Stimulated activated CD4-positive, alpha-beta T cell treated with anti-CD3 and anti-CD28 coated beads, Interleukin-4, amount 100 ng/mL, for 1 hour (primary cell): ENCODE measurements at places on chromosomes 2 and 18.

GRCh38 chr2:108585436-108585835 is 51.2 kb downstream of the LIMS1 start:
- DNase-seq, result no peak

DNA sequence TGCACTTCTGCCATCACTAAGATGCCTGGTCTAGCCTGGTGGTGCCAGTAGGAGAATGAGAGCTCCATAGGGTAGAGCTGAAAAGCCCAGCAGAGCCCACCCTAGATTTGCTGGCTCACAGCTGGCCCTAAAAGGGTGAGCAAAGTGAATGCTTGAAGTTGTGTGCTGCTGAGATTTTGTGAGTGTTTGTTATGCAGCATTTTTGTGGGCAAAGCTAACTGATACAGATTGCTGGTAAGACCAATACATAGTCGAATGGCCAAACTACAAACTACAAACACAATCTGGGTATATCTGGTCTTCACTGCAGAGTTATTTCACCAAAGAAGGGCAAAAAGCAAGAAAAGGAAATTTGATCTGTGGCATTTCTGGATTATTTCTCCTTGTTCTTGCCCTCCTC is 7.1 kb upstream of the AGAP1 start:
- DNase-seq, result no peak

GRCh38 chr2:46161911-46162310 is 135.3 kb upstream of the EPAS1 start:
- DNase-seq, result no peak

DNA sequence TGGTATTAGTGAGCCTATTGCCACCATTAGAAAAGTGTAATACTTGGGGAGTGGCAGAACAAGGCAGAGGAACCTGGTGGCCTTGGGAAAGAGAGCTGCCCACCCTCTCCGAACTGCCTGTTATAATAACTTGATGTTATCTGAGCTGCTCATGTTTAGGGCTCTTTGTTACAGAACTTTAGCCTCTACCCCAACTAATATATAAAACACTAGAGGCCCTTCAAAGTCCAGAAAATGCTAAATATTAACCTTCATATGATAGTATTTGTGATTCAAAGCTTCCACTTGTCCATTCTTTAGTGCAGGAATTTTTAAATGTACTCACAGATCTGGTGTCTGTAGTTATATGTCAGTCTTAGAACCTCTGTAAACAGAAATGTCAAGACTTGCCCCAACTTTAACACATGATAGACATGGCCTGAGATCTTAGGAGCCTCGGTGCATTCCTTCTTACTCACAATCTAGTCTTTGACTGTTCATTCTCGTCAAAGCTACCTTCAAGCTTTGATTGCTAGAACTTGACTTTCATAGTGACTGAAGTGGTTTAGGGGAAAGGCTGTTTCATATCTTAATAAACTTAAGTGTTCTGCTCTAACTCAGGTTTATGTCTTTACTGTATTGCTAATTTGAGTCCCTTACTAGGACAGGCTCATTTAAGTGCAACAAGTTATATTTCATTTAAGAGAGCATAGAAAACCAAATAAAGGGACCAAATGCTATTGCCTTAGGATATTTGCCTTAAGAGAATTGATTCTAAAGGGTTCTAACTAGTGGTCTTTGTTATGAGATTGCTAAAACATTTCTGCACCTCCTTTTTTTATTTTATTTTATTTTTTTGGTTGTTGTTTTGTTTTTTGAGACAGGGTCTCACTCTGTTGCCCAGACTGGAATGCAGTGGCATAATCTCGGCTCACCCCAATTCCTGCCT is 41.6 kb downstream of the DDX1 start:
- DNase-seq, result no peak

DNA sequence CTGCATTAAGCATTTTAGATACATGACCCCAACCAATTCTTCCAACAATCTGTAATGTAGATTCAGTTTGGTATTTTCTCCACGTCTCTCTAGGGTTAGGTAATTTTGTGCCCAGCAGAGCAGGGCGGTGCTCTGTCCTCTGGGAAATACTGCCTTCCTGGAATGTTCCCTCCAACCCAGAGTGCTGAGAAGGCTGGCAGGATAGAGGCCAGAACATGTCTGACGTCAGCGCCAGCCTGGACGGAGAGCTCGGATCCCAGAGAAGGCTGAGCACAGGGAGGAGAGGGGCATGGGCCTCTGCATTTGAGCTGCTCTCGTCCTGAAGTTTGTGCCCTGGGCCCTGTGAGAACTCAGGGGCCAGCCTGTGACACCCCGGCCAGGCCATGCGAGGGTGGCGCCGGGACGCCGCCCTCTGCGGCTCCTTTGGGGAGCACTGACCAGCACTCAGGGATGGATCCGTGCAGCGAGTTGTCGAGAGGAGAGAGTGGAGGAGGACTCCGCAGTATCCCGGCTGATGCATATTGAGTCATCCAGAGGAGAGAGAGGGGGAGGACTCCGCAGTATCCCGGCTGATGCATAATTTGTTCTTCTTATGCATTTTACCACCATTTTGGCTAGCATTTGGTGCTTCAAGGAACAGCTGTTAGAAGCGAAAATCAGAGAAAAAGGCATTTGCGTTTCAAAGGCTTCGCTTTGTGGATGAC is 80.0 kb upstream of the PXDN start:
- no peak for DNase-seq

DNA sequence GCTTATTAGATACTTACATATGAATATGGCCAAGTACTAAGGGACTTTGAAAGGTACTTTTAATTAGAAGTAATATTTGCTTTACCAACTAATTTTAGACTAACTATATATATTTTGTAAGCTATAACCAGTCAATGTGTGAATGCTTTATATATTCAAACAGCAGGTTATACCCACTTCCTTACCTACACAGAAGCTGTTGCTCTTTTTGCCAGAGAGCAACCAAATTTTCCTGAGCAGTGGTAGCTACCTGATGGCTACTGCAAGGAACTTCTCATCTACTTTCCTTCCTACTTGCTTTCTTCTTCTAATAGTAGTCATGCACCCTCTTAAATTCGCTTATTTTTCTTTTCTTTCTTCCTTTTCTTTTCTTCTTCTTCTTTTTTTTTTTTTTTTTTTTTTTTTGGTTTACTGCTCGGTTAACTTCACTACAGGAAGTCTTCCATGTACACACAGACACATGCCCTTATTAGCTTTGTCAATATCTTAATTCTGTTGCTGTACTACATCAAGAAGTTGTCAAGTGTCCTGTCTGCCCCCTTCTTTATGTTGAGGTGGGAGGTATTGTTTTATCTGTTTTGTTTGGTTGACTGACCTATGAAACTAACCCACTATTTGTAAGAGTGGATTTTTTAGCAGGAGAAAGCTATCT is 95.0 kb downstream of the EPC2 start:
- no peak for DNase-seq

GRCh38 chr2:14148216-14148615 is 484.3 kb upstream of the LRATD1 start:
- DNase-seq, result no peak

DNA sequence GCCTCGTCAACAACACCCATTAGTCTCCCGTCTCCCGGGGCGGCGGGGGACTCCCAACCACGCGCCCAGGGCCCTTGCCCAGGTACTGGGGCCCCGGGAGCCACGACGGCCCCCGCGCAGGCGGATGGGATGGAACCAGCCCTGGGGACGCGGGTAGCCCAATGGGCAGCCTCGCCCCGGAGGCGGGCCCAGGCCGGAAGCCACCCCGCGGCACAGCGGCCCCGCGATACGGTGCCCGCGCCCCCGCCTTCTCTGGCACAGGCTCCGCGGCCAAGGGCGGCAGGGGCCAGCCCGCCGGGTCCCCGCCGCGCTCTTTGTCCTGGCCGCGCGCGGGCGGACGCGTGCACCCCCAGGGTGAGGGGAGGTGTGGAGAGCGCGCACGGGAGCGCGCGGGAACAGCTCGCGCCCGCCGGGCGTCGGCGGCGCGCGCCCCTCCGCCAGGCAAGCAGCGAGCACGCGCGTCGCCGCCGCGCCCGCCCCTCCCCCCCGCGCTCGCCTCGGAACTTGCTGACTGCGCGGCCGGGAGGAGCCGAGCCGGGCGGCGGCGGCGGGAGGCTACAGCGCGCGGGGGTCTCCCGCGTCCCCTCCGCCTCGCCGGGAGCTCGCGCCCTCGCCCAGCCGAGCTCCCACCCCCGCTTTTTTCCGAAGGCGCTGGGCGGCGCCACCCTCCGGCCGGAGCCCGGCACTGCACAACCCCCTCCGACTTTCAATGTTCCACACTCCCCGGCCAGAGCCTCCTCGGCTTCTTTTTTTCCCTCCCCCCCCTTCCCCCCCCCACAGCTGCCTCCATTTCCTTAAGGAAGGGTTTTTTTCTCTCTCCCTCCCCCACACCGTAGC is at the start of gene UBE2E3:
Gene UBE2E3 (plus strand): TSS at position 500 of the 837 bp plus-strand sequence. CDS start 1,438 bp downstream, outside the sequence.
- DNase-seq, result peak; percentile 76

DNA sequence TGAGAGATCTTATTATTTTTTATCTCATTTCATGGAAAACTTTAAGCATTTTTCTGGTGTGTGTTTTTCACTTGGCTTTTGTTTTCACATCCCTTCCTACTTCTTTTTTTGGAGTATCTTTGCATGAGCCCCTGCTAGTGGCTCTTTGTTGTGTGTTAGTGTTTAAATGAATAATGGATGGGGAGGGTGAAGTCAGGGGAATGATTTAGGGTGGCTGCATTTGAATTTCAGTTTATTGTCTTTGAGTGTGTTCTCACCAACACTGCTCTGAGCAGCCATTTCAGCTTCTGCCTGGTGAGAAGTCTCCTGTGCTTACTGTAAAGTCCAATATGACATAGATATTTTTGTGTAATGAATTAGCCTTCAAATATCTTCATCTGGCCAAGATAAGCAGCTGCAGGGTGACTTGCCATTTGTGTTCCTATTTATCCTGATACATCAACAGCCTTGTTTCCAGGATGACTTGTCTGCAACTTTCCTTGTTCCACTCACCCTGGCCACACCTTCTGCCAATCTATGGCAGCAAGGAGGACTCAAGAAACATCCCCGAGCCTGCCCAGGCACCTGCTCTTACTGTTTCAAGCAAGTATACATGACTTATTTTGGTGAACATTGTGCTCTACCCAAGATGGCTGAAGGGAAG is 182.6 kb downstream of the PDE11A start:
- DNase-seq, result no peak

GRCh38 chr2:215441560-215442400 is 5.9 kb upstream of the FN1 start:
- no peak for DNase-seq

DNA sequence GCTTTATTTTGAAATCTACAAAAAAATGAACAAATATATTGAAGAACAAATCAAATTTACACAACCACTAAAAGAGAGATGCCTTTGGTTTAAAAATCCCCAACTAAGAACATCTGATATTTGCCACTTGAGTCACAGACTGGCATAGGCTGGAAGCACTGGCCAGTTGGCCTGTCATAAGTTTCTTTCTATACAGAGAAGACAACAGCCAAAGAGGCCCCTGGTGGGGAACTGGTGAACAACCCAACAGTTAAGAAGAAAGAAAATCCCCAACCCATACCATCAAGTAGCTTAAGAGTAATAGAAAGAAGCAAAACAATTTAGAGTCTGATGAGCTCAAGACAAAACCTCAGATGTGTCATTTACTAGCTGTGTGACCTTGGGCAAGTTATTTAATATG is 45.5 kb downstream of the OSR1 start:
- no peak for DNase-seq

DNA sequence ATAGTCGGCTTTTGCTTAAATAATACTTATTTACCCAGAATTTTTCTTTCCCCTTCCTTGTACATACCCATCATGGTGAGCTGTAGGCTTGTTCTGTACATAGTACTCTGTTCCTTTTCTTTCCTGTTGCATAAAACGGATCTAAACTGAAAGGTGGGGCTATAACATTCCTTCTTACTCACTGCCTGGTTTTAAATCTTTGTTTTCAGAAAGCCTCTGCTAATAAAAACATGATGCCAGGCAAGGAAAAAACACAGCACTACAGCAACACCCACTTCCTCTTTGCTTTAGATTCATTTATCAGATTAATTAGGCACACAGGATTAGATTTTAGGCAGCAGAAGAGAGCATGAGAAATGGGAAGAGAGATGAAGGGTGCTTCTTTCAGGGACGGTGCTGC is 19.6 kb upstream of the STON1 start:
- DNase-seq, result no peak

DNA sequence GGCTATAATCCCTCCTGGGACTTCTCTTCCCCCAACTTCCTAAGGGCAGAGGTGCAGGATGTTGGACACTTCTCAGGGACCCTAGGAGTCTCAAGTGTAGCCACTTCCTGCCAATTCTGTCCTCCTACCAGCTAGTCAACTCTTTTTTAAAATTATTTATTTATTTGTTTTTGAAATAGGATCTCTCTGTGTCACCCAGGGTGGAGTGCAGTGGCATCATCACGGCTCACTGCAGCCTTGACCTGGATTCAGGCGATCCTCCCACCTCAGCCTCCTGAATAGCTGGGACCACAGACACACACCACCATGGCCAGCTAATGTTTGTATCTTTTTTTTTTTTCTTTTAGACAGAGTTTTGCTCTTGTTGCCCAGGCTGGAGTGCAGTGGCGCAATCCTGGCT is 11.5 kb downstream of the SFTPB start:
- no peak for DNase-seq

DNA sequence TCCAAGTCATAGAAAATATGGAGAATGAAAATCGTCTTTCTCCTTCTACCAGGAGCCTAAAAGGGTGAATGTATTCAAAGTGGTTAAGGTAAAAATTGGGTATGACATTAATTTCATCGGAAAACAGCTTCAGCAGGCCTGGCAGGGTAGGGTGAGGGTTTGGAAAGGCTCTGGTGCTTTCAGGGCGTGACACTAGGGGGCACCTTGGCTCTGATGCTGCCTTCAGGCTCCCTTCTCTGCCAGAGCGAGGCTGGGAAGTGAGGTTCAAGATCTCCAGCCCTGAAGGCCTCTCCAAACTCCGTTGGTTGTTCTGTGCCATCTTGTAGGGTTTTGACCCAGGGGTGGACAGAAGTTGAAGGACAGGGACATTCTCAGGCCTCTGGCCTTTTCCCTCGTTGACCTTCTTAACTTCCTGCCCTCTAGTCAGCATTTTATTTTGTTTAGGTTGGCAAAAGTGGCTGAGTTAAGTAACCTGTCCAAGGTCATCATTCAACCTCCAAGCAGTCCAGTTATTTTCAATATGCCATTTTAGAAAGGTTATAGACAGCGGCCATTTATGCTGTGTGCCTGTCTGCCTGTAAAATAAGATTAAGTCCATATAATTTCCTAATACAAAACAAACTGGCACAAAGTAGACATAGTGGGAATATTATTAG is 40.3 kb downstream of the EML6 start:
- DNase-seq, result no peak

GRCh38 chr2:191676790-191677645 is 918 bp upstream of the NABP1 start:
- peak; percentile 30 for DNase-seq

GRCh38 chr18:37661478-37661877 is 95.9 kb upstream of the CELF4 start:
- DNase-seq, result no peak
